Activated T-helper 2 cell treated with anti-CD3 and anti-CD28 coated beads, Interferon-gamma antibody, Interleukin-2, Interleukin-4, amounts not matched to agents 10 μg/mL and 5 μg/mL and 100 μg/mL, durations not matched to agents 14 hours and 24 hours and 36 hours (primary cell): ENCODE measurements at places on chromosomes 1 and 21. TPM values are rescaled to one million over a fixed set of nuclear protein-coding genes. Genes with fewer than 3 reads are reported as not detected.

Gene AMY1C
- total RNA-seq = not detected in 2 replicates

Gene AADACL3
- total RNA-seq = not detected in 2 replicates

DNA sequence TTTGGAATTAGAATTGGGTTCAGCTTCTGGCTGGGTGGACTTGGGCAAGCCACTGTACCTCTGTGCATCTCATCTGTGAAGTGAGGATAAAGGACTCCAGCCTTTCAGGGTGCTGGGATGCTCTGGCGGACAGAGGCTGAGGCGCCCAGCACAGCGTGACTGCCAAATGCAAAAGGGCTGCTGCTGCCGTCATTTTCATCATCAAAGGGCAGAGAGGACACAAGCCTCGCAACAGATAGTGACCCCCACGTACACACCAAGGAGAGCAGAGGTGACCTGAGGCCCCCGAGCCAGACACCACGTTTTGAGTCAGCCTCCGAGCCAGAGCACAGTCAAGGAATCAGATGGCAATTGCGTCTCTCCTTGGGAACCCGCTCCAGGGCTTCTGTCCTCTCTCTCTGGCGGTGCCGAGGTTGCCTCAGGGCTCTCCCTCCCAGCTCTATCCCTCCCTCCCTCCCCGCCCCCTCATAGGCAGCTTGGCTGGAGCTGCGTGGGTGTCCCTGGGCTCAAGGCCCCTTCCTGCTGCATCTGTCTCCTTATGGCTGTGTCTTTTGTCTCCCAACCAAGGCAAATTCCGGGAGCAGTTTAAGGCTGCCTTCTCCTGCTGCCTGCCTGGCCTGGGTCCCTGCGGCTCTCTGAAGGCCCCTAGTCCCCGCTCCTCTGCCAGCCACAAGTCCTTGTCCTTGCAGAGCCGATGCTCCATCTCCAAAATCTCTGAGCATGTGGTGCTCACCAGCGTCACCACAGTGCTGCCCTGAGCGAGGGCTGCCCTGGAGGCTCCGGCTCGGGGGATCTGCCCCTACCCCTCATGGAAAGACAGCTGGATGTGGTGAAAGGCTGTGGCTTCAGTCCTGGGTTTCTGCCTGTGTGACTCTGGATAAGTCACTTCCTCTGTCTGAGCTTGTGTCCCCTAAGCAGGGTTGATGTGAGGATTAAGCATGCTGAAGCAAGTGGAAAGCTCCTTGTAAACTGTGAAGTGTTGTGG is 9.0 kb downstream of the HCRTR1 start:
- no peak for DNase-seq

DNA sequence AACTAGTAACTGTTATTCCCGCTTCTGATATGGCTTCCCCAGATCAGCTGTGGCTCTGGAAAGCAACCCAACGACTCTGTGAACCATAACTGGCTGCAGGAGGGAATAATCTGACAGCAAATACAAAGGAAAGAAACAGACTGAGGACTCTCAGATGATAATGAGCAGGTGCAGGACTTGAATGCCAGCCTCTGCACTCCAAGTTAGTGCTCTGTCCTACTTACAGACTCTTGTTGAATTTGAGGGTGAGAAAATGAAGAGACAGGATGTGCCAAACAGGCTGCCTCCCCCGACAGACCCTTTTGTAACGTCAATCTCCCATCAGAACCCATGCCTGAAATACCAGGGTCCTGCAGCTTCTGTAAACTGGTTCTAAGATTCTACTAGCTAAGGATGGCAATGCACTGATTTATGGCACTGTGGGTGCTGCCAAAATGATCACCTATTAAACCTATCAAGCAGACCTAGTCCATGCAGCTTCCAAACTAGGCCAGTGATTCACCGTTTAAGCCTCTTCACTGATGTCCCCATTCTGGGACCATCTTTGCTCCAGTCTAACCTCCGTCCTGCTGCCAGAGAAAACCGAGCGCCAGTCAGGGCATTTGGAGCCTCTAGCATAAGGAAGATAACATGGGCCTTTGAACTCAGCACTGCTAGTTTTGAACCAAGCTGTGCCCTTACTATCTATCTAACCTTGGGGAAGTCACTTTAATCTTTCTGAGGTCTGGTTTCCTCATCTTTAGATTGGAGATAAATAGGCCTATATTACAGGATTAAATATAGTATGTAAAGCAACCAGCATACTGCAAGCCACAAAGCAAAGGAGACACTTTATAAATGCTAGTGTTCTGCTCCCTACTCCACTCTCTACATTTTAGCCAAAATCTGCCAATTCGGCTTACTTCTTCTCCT is 4.8 kb downstream of the MKNK1 start:
- DNase-seq = no peak

- DNase-seq = no peak
Observed at GRCh38 chr21:32698971-32699693, 28.7 kb downstream of the SYNJ1 start.

DNA sequence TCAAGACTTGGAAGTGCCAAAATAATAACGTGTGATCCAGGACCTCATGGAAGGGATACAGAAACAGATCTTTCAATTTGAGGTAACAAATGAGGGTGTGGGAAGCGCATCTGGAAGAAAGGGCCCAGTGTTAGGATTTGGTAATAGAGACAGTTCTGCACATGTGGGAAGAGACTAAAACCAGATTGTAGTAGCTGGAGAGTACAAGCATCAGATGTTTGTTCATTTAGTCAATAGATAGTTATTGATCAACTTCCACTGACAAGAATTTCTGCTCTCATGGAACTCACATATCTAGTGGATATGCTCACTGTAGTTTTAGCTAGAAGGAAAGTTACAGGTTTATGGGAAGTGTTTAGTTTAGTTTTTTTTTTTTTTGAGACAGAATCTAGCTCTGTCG is 153.6 kb downstream of the TLR5 start:
- DNase-seq = no peak

DNA sequence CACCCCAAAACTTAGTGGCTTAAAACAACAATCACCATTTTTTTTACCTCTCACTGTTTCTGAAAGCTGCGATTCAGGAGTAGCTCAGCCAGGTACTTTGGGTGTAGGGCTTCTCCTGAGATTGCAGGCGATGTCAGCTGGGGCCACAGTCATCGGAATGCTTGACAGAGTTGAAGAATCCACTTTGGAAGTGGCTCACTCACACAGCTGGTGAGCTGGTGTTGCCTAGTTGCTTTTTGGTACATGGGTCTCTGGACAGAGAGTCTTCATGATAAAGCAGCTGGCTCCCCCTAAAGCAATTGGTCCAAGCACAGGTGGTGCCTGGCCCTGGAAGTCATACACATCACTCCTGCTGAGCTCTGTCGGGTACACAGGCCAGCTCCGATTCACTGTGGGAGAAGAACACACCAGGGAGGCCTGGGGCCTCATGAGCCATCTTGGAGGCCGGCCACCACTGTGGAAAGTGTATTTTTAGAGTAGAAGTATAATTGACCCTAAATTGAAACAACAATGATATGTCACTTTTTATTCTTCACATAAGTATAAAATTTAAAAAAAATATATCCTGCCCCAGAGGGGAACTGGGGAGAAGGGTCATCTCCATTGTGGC is 75.2 kb upstream of the GALNT2 start:
- DNase-seq = no peak

DNA sequence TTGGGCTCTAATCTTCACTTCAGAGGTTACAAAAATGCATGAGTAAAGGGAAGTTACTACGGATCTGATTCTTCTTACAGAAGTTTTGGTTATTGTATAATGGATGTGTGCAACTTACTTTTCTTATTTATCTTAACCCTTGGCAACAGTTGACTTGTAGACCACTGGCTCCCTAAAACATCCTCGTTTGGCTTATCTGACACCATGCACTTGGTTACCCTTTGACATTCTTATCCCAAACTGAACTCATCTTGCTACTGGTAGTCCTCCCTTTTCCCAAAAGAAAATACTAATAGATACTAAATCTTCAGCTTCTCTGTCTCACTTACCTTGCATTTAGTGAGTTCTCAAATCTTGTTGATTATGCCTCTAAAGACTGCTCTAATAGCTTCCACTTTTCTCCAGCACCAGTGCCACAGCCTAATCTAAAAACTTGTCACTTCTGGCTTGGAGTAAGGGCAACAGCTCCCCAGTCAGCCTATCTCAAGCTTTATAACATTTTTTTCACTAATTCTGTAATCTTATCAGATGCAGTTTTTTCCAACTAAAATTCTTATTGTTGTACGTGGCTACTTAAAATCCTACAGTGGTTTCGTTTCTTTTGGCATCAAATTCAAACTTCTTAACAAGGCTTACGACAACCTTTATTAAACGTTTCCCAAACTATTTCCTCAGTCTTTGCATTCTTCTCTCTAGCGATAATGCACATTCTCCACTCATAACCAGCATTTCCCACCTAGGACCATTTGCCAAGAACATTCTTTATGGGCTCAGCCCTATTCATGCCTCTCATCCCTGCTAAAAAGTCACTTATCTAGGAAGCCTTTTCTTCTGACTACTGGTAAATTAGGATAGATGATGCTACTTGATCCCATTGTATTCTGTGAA is 204.2 kb downstream of the KCNT2 start:
- no peak for DNase-seq

DNA sequence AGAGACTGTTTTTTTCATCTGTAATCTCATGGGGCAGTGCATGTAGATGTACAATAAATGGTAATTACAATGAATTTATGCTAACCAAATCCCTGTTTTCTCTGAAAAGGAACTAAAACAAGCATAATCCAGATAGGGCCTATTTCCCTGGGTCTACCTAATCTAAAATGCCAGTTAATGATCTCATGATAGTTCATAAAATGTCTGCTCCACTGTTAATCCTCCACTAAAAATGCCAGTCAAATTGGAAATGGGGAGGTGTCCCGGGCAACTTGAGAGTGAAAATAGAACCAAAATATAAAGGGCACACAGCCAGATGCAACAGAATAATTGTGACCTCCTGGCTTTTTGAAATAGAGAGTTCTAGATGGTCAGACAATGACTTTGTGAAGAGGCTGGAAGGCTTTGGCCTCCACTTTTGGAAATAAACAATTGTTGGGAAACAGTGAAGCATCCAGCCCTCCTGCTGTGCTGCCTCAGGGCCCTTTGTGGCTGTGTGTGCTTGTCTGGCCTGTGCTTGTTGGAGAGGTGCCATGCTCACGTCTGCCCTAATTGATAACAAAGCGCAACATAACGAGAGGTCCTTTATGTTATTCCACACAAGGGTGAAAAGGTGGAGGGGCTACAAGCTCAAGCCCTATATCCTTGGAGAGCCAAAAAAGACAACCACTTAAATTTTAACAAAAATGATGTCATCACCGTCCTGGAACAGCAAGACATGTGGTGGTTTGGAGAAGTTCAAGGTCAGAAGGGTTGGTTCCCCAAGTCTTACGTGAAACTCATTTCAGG is 97.7 kb downstream of the ATP5PO start:
- no peak for DNase-seq

DNA sequence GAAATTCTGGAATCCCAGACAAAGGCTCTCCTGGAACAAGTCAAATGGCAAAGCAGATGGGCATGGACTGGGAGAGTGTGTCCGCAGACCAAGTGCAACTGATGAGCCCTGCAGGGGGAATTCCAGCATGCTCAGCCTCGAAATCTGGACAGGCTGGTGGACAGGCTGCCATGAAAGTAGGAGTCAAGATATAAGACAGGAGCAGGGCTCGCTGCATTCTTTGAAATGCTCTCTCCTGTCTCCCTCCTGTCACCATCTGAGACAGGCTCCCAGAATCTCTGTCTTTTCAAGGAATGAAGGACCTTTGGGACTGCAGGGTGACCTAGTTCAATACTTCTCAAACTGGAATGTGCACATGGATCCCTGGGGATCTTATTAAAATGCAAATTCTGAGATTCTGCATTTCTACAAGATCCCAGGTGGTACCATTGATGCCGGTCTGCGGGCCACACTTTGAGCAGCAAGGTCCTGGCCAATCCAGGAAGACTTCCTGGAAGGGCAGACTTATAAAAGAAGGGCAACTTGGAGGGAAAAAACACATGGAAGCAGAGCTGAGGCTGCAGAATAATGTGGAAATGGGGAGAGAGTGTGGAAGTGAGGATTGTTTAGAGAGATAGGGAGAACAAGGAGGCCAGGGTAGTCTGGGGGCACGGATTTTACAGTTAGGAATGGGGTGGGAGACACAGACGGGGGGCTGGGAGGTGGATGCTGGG is 29.8 kb downstream of the TNNT2 start:
- no peak for DNase-seq
